ENCODE measurements at places on chromosomes 7 and 10. TPM values are rescaled to one million over a fixed set of nuclear protein-coding genes. Genes with fewer than 3 reads are reported as not detected.

- peaks cover 39% of the 10 kb centered on the region for H3K27me3 ChIP-seq
- no peak for DNase-seq
- H3K4me1 ChIP-seq, result no peaks in the 10 kb centered on the region
- H3K36me3 ChIP-seq, result no peaks in the 10 kb centered on the region
- H3K4me3 ChIP-seq, result no peak overlapping the region
Observed at GRCh38 chr7:142813699-142814098, 41.2 kb upstream of the EPHB6 start.

GRCh38 chr10:17031637-17032635, 97.7 kb downstream of the CUBN start:
- peaks cover 24% of the 10 kb centered on the region for H3K4me1 ChIP-seq
- no peaks in the 10 kb centered on the region for H3K36me3 ChIP-seq
- no peaks in the 10 kb centered on the region for H3K27me3 ChIP-seq
- DNase-seq, result no peak

DNA sequence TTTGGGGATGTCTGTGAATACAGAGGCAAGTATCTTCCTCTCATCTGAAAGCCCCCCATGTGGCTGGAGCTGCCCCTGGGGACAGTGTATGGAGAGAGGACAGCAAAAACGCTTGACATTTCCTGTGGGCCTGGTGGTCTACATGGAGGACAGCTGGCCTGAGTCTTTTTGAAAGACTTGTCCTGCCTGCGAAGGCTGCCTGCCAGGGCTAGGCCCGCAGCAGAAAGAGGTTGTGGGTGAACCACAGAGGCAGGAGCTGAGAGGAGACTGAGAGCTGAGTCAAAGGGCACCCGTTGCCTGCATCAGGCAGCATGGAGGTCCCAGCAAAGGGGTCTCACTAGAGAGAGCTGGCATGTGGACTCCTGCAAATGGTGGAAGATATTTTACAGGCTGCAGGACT, 66.4 kb downstream of the KAT6B start:
- H3K4me3 ChIP-seq, result no peak overlapping the region
- H3K27ac ChIP-seq, result no peak overlapping the region
- DNase-seq, result no peak
- H3K4me1 ChIP-seq, result peaks cover 2% of the 10 kb centered on the region
- H3K36me3 ChIP-seq, result no peaks in the 10 kb centered on the region

- no peaks in the 10 kb centered on the region for H3K36me3 ChIP-seq
- H3K4me3 ChIP-seq, result no peak overlapping the region
- H3K27me3 ChIP-seq, result no peaks in the 10 kb centered on the region
- H3K4me1 ChIP-seq, result peaks cover 5% of the 10 kb centered on the region
- H3K27ac ChIP-seq, result no peak overlapping the region
- no peak for DNase-seq
Observed at GRCh38 chr10:75104842-75105241, 6.6 kb upstream of the SAMD8 start.

GRCh38 chr10:88913788-88914187, 33.7 kb downstream of the STAMBPL1 start:
- peaks cover 3% of the 10 kb centered on the region for H3K36me3 ChIP-seq
- no peaks in the 10 kb centered on the region for H3K27me3 ChIP-seq
- DNase-seq, result no peak
- peaks cover 9% of the 10 kb centered on the region for H3K4me1 ChIP-seq
- H3K4me3 ChIP-seq, result no peak overlapping the region

- H3K36me3 ChIP-seq, result no peaks in the 10 kb centered on the region
- no peak overlapping the region for H3K4me3 ChIP-seq
- no peak overlapping the region for H3K27ac ChIP-seq
- peaks cover 8% of the 10 kb centered on the region for H3K4me1 ChIP-seq
- no peaks in the 10 kb centered on the region for H3K27me3 ChIP-seq
- DNase-seq, result no peak
Observed at GRCh38 chr7:124784879-124785818, 19.6 kb upstream of the GPR37 start.

Gene SLC26A4
- total RNA-seq, result 0.51 TPM

GRCh38 chr10:4684434-4684833, 141.6 kb upstream of the AKR1E2 start:
- peaks cover 7% of the 10 kb centered on the region for H3K4me1 ChIP-seq
- no peaks in the 10 kb centered on the region for H3K27me3 ChIP-seq
- no peak overlapping the region for H3K4me3 ChIP-seq
- H3K27ac ChIP-seq, result no peak overlapping the region
- no peaks in the 10 kb centered on the region for H3K36me3 ChIP-seq

DNA sequence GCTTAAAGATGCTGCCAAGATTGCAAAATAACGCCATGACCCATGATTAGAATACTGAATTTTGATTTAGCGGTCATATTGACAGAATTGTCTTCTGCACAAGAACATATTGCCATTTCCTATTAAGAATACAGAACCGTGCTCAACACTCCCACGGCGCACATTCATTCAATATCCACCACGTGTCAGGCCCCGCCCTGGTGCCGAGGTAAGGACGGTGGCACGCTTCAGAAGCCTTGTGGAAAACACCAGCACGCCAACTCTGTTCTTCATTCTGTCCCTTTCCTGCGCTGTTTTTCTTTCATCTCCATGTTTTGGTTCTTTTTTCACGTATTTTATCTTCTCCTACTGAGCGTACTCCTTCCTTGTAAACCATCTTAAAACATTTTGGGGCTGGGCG, 189.3 kb downstream of the ZMYND11 start:
- H3K27me3 ChIP-seq, result no peaks in the 10 kb centered on the region
- peaks cover 19% of the 10 kb centered on the region for H3K36me3 ChIP-seq
- peak overlapping the region; percentile 53 for H3K4me3 ChIP-seq
- peak overlapping the region; percentile 83 for H3K27ac ChIP-seq

Data from osteocyte (in vitro differentiated cells).